ENCODE measurements at places on chromosomes 7 and 10. TPM values are rescaled to one million over a fixed set of nuclear protein-coding genes. Genes with fewer than 3 reads are reported as not detected.
A peak's percentile ranks its signal among the peaks of the same experiment; 100 is the strongest.

Gene SAP25
- 13.3 TPM for total RNA-seq

Gene PNLIPRP1
- 2.1 TPM for total RNA-seq

GRCh38 chr10:25057886-25058285, 41.5 kb downstream of the THNSL1 start:
- no peak for DNase-seq

Gene FAM180A
- total RNA-seq: 13.7 TPM

DNA sequence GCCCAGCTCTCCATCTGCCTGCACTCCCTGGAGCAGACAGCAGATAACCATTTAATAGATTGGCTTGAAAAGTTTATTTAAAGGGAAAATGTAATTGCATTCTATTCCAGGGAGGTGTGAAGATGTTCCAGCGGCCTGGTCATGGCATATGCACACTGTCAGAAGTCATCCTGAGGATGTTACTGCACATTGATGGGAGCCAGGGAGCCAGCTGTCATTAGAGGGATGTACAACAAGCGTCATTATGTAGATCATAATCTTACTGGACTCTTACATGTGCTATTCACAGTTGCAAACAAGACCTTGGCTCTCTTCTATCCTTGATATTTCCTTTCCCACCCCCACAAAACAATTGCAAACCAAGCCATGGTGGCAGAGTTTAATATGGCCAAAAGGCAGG, 65.4 kb downstream of the FAM204A start:
- DNase-seq: no peak

DNA sequence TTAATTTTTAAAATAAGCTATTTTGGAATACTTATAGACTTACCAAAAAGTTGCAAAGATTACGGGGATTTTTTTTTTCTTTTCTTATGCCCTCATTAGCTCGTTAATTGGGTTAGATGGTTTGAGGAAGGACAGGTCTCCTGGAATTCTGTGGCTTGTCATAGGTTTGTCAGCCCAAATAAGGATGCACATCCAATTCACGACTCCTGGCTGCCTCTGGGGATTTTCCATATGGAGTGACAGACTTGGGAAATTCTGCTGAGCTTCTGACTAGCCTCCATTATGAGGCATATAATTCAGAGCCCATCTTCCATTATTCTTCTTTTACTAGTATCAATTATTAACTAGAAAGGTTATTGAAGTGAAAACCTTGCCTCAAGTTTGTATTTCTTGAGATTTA, 102.1 kb downstream of the AUTS2 start:
- no peak for DNase-seq

GRCh38 chr7:2079332-2080059, 153.2 kb downstream of the MAD1L1 start:
- no peak for DNase-seq

- DNase-seq: peak; percentile 56
These were observed 43.4 kb downstream of the PRF1 start for GRCh38 chr10:70558871-70559810.

Gene INSYN2A
- not detected for total RNA-seq

GRCh38 chr10:115503546-115503945, 410.4 kb downstream of the ATRNL1 start:
- no peak for DNase-seq

Gene GJD4
- total RNA-seq: not detected

Gene NANOS1
- total RNA-seq: 0.60 TPM

DNA sequence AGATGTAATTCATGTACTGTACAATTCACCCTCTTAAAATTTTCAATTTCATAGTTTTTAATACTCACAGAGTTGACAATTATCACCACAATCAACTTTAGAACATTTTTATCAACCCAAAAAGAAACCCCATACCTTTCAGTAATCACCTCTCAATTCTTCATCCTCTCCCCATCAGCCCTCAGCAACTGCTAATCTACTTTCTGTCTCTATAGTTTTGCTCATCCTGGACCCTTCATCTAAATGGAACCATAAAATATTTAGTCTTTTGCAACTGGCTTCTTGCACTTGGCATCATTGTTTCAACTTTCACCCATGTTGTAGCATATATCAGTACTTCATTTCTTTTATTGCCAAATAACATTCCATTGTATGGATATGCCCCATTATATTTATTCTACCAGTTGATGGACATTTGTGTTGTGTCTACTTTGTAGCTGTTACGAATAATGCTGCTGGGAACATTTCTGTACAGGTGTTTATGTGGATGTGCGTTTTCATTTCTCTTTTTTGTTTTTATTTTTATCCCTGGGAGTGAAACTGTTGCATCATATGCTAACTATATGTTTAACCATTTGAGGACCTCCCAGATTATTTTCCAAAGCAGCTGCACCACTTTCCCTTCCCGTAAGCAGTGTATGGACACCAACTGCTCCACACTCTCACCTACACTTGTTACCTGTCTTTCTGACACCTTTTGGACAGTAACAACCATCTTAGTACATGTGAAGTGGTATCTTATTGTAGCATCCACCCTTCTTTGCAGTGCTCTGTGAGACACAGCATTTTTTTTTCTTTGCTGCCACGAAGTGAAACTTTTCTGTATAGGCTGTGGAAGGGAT, 65.4 kb upstream of the APBB1IP start:
- DNase-seq: no peak

- no peak for DNase-seq
These were observed 2.6 kb upstream of the ING3 start for GRCh38 chr7:120947980-120948379.

- no peak for DNase-seq
These were observed 84.3 kb upstream of the GRB10 start for GRCh38 chr7:50867034-50867356.

Gene DIP2C
- 31.5 TPM for total RNA-seq

DNA sequence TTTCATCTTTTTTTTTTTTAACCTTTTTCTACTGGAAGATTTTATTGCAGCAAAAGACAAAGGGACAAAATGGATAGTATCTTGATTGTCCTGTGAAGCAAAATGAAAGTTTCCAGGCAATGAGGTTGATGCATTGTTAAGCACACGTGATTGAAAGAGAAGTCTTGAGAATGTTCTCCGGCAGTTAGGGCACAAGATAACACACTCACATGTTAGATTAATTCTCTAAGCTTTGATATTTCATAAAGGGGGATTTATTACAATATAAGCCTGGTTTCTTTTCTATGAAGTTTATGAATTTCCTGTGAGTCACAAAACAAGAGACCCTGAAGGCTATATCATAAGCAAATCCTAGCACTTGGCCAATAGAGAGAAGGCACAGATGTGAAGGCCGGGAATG, 93.4 kb upstream of the ARMC3 start:
- no peak for DNase-seq

DNA sequence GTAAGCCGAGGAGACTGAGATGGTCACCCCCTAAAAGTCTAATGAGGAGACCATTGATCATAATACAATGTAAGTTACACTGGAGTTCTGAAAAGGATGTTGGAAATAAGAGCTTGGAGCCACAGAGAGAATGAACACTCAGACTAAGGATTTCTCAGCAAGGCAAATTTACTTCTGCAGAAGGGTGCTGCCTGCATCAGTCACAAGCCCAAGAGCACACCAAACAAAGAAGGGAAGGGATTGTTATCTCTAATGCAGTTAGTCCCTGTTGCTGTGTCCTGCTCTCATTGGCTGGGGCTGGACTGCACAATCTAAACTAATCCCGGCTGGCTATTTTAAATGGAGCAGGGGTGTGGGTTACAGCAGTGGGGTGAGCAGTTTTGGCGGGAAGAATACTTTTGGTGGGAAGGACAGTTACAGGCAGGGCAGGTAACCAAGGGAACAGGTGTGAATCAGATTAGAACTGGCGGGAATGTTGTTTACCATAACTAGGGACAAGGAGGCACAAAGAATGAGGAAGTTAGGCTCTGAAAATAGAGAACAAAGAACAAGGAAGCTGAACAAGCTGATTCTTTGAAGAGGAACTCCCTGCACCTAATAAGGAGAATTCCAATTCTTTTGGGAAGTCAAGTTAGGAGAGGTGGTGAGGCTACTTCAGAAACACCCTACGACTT, 30.3 kb upstream of the TRIM24 start:
- DNase-seq: no peak

- no peak for DNase-seq
These were observed 24.5 kb downstream of the AVL9 start for GRCh38 chr7:32519763-32520162.

DNA sequence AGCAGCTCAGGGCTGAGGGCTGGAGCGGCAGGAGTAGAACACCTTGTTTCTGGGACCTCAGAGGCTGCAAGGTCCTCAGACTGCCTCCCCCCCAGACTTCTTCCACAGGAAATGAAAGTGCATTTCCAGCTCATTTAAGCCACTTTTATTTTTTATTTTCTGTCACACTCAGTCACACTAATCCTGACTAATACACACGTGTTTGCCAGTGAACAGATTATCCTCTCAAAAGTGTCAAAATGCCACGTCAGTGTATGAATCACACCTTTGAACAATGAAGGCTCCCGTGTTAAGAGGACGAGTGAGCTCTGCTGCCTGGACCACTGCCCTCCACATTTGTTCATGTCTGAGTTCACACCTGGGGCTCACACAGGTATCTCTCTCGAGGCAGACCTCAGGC, 488.5 kb downstream of the DNAJB6 start:
- DNase-seq: no peak

DNA sequence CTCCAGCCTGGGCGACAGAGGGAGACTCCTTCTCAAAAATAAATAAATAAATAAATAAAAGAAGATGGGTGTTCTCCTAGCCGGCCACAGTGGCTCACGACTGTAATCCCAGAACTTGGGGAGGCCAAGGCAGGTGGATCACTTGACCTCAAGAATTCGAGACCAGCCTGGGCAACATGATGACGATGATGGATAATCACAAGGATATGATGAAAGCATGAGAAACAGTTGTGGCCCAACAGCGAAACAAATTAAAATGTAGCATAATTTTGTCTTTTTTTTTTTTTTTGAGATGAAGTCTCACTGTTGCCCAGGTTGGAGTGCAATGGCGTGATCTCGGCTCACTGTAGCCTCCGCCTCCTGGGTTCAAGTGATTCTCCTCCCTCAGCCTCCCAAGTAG, 12.9 kb downstream of the ZNF786 start:
- no peak for DNase-seq

Gene NEBL
- total RNA-seq: 15.0 TPM

GRCh38 chr7:45278763-45279398, 121.3 kb downstream of the RAMP3 start:
- DNase-seq: no peak

DNA sequence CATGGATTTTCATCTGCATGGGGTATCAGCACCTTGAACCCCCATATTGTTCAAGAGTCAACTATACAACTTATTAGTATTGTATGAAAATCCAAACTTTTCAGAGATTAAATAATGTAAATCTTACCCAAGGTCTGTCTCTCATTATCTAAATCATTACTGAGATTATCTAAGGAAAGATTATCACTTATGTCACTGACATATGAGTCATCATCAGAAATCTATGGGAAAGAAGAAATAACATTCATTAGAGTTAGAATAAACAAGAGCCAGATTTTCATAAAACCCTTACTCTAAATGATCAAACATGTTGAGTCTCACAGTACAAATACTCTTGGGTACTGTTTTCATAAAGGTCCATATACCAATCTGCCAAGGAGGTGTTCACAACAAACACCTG, 83.3 kb upstream of the GSDME start:
- no peak for DNase-seq

GRCh38 chr10:86262688-86263181, 103.9 kb downstream of the GRID1 start:
- no peak for DNase-seq

Gene GNG11
- total RNA-seq: 13.4 TPM

DNA sequence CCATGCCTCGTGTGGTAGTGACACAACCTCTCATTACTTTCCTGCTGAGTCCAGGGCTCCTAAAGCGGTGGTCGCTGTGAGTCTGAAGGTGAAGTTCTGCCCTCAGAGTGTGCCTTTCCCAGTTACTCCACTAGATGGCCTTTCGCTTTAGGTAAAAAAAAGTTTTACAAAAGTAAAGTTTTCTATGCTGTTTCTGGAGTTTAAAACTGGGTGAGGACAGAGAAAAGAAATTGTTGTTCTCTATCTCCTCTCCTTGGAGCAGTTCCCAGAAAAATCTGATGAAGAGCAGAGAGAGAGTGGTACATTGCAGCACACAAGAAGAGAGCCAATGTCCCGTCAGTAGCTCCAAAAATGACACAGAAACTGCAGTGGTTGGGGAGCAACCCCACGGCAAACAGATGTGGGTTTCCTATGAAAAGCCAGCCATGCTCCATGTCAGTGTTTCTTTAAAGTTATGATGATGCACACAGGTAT, 257.1 kb downstream of the GLI3 start:
- DNase-seq: peak; percentile 25

Gene HOXA7
- total RNA-seq: not detected

GRCh38 chr7:130849604-130850003, 115.6 kb upstream of the KLF14 start:
- no peak for DNase-seq

DNA sequence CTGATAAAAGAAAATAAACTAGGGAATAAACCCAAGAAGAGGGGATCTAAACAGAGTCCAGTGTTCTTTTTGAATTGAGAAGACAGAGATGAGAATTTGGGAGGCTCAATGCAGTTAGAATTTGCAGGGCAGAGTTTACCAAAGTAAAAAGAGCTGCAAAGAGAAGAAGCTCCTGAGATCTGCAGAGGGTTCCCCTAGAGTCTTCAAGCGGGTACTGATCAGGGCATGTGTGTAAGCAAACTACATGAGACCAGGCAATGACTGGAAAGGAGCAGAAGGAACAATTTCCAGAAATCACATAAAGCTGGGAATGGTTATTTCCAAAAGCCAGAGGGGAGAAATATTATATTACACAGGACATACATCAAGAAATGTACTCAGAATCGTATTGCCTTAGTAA, 58.1 kb upstream of the TES start:
- no peak for DNase-seq

DNA sequence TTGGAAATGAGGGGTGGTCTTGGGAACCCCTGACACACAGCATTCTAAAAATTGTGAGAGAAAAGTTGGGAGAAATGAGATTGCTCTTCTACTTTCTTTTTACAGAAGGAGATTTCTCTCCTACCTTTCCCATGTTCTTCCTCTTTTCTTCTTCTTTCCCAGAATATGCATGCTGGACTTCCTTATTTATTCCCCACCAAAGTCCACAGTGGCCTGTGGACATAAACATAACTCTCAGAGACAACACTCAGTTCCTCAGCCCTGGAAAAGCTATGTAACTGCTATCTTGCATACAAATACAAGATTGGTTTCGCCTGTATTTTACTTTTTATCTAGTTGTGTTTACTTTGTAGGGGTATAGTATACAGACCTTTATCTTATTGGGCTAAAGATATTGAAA, 54.6 kb upstream of the C1GALT1 start:
- DNase-seq: no peak

GRCh38 chr7:98826811-98827231, 43.0 kb downstream of the TMEM130 start:
- no peak for DNase-seq

All from mucosa of gallbladder (tissue), 1 donor.